ENCODE measurements at places on chromosomes 12 and 14.
A peak's percentile ranks its signal among the peaks of the same experiment; 100 is the strongest.

DNA sequence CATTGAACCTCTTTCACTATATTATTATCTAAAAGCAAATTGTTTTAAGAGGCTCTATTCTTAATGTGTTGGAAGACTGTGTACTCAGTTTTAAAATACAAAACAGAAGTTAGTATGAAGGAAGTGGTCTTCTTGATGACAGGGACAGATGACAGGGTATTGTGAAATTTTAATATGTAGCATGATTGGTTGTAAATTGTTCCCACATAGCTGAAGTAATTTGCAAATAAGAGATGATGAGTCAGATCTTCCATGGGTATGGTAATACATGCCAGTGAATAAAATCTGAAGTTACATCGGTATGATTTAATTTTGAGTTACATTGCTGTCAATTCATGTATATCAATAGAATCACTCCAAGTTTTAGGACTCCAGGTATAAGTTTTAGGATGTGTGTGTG is 454.8 kb downstream of the AEBP2 start:
- DNase-seq, result no peak

DNA sequence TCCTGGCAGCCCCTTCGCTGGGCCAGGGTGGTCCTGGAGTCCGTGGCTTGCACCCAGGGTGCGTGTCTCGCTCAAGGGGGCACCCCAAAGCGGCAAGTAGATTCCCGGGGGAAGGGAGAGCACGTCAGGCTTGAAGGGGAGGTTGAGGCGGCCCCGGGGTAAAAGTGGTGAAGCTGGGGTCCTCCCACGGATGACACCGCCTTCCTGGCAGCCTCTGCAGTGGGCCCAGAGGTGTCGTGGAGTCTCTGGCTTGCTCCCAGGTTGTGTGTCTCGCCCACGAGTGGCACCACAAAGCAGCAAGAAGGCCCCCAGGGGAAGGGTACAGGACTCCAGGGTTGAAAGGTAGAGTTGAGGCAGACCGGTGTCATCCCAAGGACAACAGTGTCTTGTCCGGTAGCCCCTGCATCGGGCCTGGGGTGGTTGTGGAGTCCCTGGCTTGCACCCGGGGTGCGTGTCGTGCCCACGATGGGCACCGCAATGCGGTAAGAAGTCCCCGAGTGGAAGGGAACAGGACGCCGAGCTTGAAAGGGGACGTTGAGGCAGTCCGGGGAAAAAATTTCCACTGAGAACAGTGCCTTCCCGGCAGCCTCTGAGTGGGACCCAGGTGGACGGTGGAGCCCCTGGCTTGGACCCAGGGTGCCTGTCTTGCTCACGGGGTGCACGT is 158.0 kb upstream of the ALG10B start:
- DNase-seq, result no peak

- DNase-seq, result no peak
Observed at GRCh38 chr12:212715-213526, 1.0 kb downstream of the SLC6A12 start.

DNA sequence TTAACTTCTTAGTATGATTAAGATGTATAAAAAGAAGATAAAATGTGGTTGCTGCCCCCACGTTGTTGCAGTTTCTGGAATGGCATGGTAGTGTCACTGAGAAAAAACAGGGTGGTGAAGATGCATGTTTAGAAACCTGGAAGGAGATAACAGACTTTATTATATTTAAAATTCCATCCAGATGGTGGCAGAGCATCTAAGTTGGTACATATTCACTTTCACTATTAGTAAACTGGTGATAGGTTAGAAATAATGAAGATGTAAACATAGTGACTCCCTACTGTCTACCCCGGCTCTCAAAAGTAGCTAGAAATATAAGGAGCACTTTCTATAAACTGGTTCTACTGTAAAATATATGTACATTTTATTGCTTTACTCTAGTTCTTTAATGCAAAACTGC is 279.3 kb downstream of the NPAS3 start:
- no peak for DNase-seq

GRCh38 chr14:77459072-77459723 is 1.3 kb downstream of the AHSA1 start:
- DNase-seq, result peak; percentile 64

- DNase-seq, result peak; percentile 48
Observed at GRCh38 chr12:76085520-76085868, 1.0 kb upstream of the NAP1L1 start.

- no peak for DNase-seq
Observed at GRCh38 chr12:94147387-94147990, 888 bp upstream of the PLXNC1 start.

DNA sequence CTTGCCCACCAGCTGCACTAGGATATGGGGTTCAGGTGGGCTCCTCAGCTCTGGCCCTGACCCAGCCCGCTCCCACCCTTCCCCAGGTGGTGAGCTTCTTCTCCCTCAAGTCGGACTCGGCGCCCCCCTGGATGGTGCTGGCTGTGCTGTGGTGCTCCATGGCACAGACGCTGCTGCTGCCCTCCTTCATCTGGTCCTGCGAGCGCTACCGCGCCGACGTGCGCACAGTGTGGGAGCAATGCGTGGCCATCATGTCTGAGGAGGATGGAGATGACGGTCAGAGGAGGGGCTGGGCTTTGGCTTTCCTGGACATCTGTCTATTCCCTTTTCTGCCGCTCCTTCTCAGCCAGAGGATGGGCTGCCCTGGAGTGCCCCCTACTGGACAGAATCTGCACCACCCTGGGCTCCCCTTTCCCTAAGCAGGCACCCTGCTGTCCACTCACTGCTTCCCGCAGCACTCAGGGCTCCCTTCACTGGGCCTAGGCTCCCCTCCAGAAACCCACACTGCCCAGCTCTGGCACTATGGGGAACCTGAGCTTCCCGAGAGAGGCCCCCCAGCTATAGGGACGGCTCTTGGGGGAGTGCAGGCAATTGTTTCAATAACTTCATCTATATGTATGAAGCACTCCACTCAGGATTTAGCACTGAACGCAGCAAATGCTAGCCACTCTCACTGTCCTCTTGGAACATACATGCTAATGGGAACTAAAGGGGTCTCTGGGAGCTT is 2.6 kb upstream of the P3H3 start:
- peak; percentile 76 for DNase-seq

GRCh38 chr14:53519137-53519536 is 366.0 kb upstream of the DDHD1 start:
- DNase-seq, result no peak

GRCh38 chr12:5364036-5364770 is 67.7 kb upstream of the NTF3 start:
- no peak for DNase-seq

GRCh38 chr12:126982707-126983106 is 1284.3 kb upstream of the TMEM132C start:
- DNase-seq, result no peak

- no peak for DNase-seq
Observed at GRCh38 chr14:61174441-61174891, 106.7 kb downstream of the TMEM30B start.

GRCh38 chr12:53948650-53949593 is 5.8 kb upstream of the HOXC12 start:
- DNase-seq, result no peak

DNA sequence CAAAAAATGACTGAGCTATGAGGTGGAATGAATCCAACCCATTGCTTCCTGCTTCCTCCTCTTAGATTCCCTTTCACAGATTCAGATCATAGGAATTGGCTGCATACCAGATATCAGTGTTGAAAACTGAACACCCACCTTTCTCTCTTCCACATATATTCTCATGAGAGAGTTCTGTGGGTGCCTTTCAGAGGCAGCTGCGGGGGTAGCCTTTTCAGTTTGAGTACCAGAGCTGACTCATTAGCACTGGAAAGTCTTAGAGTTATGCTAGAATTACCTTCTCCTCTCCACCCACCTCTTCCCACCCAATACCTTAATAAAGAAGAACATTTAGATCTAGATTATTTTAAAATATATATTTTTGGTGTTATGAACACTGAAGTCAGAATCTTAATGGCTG is 495.4 kb upstream of the SEL1L start:
- DNase-seq, result no peak
